ENCODE measurements at places on chromosomes 3 and 15.

- no peak for DNase-seq
Observed at GRCh38 chr3:103515116-103515515, 1080.3 kb downstream of the ZPLD1 start.

GRCh38 chr3:45917146-45917898, 25.9 kb upstream of the CXCR6 start:
- DNase-seq, result no peak

DNA sequence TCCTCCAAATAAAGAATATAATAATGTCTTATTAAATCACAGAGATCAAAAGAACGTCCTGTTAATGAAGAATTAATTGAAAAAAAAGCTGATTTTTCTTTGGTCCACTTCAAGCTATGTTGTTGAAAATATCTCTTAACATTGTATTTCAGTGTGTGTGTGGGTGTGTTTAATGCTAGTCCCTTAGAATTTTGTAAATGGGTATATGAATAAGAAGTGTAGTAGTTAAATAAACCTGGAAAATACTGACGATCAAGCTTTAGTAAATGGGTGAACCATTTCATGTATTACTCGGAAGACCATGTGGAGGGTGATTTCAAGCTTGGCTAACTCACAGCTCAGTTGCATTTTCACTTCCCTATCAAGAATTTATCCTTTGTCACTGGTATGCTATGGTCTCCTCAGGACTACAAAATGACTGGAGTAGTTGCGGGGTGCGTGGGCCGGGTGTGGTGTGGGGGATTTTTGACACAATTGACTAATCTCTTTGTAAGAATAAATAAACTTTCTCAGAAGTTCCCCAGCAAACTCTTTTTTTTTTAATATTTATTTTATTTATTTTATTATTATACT, 586.4 kb downstream of the GRM7 start:
- DNase-seq, result no peak

GRCh38 chr3:55409806-55410205, 77.3 kb downstream of the WNT5A start:
- no peak for DNase-seq

GRCh38 chr3:46906471-46907058, 29.0 kb downstream of the PTH1R start:
- DNase-seq, result no peak

GRCh38 chr15:50425219-50425618, 1.0 kb downstream of the USP8 start:
- DNase-seq, result no peak

- no peak for DNase-seq
Observed at GRCh38 chr3:48271763-48272498, 31.0 kb downstream of the ZNF589 start.

DNA sequence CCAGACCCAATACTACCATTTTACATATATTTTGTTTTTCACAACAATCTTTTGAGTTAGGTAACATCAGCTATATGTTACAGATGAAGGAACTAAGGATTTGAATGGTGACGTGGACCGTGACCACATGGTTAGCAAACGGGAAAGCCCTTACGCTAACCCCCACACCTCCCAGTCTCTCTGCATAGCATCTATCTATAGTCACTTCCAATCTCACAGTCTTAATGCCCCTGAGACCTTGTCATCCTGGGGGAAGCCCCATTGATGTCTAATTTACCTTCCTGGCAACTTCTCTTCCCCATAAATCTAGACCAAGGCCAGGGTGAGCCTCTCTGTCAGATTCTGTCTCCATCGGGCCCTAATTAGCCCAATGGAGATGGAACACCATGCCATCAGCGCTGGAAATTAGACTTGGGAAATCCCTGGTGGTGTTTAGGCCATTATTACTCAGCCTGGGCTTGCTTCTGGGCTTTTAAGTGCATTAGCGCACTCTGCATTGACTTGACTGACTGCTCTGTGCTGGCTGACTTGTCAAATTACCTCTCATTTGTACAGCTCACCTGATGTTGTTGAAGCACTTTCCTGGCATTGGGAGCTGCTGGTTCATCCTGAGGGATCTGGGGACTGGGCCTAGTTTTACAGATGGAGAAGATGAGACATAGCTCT, 34.0 kb upstream of the SH3GL3 start:
- no peak for DNase-seq

DNA sequence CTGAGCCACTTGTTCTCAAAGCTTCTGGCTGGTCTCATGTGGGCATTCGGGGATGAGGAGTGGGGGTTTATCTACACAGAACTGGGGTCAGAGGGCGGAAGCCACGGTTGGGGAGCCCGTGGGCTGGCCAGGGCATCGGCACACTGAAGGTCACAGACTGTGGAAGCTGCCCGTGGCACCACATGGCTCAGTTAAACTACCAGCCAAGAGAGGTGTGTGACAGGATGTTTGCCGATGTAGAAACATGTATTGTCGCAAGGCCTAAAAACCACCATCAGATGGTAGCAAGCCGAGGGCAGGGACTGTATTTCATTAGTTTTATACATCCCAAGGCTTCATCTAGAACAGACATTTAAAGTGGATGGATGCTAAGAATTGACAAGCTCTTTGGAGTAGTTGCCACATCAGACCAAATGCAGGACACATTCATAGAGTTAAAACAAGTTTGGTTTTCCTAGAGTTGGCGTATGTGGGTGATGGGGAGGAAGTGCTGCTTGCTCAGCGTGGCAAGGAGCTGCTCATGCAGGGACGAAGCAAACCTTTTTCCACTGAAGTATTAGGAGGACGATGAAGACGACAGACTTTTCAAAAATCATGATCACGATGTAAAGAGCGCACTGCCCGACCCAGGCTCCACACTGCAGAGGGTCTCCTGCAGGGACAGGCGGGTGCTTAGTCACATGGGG, 9.6 kb upstream of the MUSTN1 start:
- DNase-seq, result no peak

GRCh38 chr3:11641316-11641682, 2.4 kb downstream of the VGLL4 start:
- DNase-seq, result no peak

DNA sequence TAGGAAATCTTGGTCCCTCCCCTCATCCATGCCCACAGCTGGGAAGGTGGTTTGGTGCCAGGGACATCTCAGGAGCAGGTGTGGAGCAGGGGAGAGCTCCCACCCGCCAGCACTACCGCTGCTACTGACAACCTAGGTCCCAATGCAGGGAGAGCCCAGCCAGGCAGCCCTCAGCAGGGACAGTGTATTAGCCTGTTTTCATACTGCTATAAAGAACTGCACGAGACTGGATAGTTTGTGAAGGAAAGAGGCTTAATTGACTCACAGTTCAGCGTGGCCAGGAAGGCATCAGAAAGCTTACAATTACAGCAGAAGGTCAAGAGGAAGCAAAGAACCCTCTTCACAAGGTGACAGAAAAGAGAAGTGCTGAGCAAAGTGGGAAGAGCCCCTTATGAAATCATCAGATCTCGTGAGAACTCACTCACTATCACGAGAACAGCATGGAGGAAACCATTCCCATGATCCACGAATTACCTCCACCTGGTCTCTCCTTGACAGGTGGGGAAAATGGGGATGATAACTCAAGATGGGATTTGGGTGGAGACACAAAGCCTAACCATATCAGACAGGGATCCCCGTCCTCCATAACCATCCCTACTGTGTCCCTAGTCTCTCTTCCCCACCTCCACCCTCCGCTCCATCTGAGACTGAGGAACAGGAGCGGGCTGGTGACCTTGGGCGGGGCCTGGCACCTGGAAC, 218.6 kb downstream of the TBC1D2B start:
- DNase-seq, result no peak

- peak; percentile 67 for DNase-seq
Observed at GRCh38 chr15:40456299-40456712, 14.5 kb upstream of the CHST14 start.

- no peak for DNase-seq
Observed at GRCh38 chr3:99918715-99919114, 101.1 kb downstream of the CMSS1 start.

DNA sequence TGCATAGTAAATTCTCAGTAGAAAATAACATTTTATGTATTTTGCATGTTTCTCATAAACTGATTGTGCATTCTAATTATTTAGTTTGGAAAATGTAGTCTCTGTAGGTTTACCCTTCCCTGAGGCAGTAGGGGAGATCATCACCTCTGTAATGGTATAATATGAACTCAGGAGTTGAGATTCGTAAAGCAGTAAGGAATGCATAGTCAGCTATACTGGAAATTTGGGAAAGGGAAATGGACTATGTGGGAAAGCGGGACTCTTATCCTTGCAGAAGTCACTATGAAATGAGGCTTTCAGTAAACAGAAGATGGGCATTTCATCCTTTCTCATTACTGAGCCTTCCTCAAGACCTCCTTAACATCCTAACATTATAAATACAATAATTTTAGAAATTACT, 261.9 kb upstream of the CTDSPL start:
- no peak for DNase-seq

- DNase-seq, result no peak
Observed at GRCh38 chr15:45521596-45522327, 793 bp downstream of the SLC30A4 start.

- peak; percentile 76 for DNase-seq
Observed at GRCh38 chr3:23726811-23727548, 78.8 kb upstream of the UBE2E1 start.

DNA sequence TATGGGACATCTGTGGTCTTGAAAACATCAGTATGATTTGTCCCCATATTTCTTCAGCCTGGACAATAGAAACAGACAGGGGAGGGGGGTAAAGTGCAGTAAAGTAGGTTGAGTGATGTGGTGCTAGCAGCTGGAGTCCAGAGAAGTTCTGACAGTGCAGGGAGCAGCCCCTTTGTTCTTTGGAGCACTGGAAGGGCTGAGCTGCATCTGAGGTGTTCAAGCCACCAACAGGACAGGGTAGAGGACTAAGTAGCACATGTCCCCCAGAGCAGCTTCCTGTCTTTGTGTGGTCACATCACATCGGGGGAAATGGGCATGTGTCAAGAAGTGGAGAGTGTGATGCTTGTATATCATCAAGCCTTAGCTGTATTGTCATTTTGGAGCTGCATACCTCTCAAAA, 12.1 kb downstream of the MRPS22 start:
- no peak for DNase-seq

- DNase-seq, result no peak
Observed at GRCh38 chr3:14242490-14243311, 64.1 kb downstream of the LSM3 start.

- DNase-seq, result no peak
Observed at GRCh38 chr3:33716227-33716626, 1.8 kb downstream of the CLASP2 start.
